ENCODE measurements at places on chromosomes 7 and 10. TPM values are rescaled to one million over a fixed set of nuclear protein-coding genes. Genes with fewer than 3 reads are reported as not detected.

Gene ADAM8
- total RNA-seq, result 11.0 TPM

Gene FAM25C
- total RNA-seq, result not detected

Gene PRF1
- total RNA-seq, result 20.9 TPM

Gene AKR1C4
- total RNA-seq, result not detected

- H3K4me1 ChIP-seq, result no peaks in the 10 kb centered on the region
- DNase-seq, result no peak
- H3K4me3 ChIP-seq, result no peak overlapping the region
- H3K36me3 ChIP-seq, result no peaks in the 10 kb centered on the region
- no peak overlapping the region for H3K27ac ChIP-seq
Observed at GRCh38 chr7:119514326-119514725, 758.6 kb upstream of the KCND2 start.

DNA sequence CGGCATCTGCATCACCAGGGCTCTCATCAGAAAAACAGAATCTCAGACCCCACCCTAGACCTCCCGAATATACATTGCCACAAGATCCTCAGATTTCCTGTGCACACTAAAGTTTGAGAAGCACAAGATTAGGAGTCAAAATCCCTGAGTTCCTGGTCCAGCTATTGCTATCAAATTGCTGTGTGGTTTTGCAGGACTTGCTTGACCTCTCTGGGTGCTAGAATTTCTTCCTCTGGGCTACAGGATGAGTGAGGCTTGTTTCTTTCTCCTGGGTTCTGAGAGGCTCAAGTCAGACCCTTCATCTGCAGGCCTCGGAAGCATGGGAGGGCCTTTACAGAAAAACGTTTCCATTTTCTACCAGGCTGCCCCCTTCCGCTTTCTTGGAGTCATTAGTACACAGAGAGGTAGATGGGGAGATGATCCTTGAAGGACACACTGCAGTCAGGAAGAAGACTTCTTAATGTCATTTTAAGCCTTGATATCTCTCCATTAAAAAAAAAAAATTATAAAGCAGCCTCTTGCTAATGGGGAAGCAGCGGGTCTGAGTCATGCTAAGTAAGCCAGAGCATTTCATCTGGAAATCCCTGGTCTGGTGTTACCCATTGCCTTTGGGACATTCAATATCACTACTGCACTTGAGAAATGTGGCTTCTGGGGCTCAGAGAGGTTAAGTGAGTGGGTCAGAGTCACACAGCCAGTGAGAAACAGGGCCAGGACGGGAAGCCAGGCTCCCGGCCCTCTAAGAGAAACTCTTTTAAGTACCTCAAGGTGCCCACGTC is 173.5 kb downstream of the KCNMA1 start:
- DNase-seq, result no peak
- H3K4me1 ChIP-seq, result no peaks in the 10 kb centered on the region
- H3K27ac ChIP-seq, result no peak overlapping the region

Data from vagina (tissue), 2 donors.